ENCODE measurements at places on chromosomes 6 and 20.

GRCh38 chr6:17477356-17477755 is 84.0 kb downstream of the CAP2 start:
- no peak for DNase-seq

GRCh38 chr20:38199501-38200390 is 34.7 kb upstream of the TGM2 start:
- no peak for DNase-seq

DNA sequence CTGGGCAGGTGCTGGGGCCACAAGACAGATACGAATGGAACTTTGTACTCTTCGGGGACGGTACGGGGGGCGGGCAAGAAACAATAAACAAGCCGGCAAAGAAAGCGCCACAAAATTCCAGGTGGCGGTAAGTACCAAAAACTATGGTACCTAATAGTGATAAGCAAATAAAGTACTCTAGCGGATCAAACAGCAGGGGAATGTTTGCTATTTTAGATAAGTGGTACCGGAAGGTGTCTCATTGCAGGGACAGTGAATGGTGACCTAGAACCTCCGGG is 15.1 kb upstream of the RIPK1 start:
- no peak for DNase-seq

GRCh38 chr6:10276106-10276505 is 138.8 kb downstream of the TFAP2A start:
- DNase-seq = no peak
